ENCODE measurements at places on chromosomes 4 and X.

DNA sequence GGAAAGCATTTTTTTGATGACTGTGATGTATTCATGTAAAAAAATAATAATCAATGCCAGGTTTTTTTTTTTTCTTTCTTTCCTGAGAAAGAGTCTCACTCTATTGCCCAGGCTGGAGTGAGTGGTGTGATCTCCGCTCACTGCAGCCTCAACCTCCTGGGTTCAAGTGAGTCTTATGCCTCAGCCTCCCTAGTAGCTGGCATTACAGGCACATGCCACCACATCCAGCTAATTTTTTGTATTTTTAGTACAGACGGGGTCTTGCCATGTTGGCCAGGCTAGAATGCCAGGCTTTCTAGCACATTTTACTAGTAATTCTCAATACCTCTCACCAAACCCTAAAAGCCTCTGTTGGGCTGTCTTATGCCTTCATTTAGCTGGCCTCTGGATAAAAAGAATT is 25.7 kb downstream of the GPM6B start:
- no peak for DNase-seq

DNA sequence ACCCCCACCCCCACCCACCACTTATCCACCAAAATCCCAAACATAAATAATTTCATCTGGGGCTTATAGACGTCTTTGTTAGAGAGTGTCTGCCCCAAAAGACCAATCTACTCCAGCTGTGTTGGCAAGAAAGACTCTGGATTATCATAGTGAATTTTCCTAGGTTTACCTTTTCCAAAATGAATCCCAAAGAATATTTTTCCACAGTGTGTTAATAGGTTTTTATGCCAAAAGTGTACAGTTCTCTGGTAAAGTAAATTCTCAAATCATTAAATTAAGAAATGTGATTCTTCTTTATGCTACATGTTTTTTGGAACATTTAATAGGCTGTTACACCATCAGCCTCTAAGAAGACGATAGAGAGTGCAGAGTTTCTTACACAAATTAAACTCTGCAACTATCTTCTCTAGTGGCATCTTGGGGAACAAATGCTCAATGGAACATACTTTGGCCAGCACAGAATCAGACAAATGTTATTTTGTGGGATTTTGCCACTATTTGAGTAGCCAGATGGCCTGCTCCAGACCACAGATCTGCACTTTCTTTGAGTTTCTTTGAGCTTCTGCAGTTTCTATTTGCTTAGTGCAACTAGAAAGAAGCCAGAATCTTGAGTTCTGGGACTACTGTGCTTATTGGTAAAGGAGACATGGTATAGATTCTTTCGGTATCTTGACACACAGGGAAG is 206.0 kb downstream of the KIT start:
- DNase-seq, result no peak

GRCh38 chr4:106266201-106266600 is 49.8 kb downstream of the TBCK start:
- DNase-seq, result peak; percentile 25

DNA sequence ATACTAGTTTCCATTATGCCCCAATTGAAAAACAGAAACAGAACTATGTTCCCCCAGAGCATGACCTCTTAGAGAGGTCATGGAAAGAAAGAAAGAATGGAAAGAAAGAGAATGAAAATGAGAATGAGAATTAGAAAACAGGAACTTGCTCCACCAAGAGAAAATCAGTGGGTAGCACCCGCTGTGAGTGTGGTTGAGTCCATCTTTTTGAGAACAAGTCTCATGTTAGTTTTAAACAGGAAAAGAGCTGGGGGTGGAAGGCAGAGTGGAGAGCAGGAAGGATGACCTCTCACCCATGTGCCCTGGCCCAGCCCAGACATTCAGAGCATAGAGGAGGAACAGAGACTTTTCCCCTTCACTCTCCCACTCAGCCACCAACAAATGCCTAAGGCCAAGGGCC is 4.9 kb downstream of the GSX2 start:
- DNase-seq, result no peak

DNA sequence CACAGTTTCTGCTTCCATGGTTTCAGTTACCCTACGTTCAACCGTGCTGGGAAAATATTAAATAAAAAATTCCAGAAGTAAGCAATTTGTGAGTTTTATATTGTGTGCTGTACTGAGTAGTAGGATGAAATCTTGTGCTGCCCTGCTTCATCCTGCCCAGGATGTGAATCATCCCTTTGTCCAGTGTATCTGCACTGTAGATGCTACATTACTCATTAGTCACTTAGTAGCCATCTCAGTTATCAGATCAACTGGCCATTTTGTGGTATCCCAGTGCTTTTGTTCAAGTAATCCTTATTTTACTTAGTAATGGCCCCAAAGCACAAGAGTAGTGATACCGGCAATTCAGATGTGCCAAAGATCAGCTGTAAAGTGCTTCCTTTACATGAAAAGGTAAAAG is 97.9 kb downstream of the COX18 start:
- no peak for DNase-seq

DNA sequence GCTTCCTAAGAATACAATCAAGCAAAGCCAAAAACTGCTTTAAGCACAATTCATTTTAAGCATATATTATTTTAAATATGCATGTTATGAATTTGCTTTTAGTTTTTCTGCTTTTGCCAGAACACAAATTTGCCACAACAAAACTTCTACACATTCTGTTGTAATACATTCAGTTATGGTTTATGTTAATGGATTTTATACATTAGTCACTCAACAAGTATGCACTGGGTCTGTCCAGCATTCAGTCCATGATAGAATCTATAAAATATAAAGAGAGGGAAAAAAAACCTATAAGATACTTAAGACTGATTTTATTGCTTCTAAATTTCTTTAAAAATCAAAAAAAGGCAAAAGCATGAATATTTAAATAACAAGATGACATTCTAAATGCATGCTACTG is 22.2 kb downstream of the IQCM start:
- no peak for DNase-seq

- DNase-seq, result no peak
These were observed 2.2 kb downstream of the RP2 start for GRCh38 chrX:46838974-46839480.

- no peak for DNase-seq
These were observed 899.3 kb downstream of the STIM2 start for GRCh38 chr4:27759611-27760575.

GRCh38 chr4:83388313-83388676 is 53.6 kb upstream of the HPSE start:
- no peak for DNase-seq

DNA sequence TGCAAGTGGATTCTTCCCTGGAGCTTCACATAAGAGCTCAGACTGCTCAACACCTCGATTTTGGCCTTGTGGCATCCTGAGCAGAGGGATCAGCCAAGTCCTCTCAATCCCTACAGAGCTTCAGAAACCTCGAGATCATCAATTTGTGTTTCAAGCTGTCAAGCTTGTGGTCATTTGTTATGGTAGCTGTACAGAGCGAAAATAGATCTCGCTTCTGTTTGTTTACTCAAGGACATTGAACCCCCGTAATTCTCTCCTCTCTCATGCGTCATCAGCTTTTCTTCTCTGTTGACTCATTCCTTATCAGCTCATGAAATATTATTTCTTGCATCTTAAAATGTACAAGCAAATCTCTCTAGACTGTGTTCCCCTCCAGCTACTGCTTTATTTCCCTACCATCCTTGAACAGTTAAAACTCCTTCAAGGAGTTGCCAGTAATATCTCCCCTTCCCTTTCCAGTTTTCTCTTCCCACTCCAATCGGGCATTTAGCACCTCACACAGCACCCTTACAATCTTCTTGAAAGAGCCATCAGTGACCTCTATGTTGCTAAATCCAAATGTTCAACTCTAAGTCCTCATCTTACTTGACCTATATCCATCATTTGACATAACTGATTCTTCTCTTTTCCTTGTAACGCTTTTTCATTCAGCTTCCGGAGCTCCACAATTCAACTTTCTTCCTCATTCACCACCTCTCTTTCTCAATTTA is 106.2 kb upstream of the FAT1 start:
- peak; percentile 92 for DNase-seq

- DNase-seq, result no peak
These were observed 9.3 kb upstream of the GRPR start for GRCh38 chrX:16113978-16114565.

- DNase-seq, result peak; percentile 66
These were observed 19.5 kb upstream of the ZNF41 start for GRCh38 chrX:47502316-47503125.

DNA sequence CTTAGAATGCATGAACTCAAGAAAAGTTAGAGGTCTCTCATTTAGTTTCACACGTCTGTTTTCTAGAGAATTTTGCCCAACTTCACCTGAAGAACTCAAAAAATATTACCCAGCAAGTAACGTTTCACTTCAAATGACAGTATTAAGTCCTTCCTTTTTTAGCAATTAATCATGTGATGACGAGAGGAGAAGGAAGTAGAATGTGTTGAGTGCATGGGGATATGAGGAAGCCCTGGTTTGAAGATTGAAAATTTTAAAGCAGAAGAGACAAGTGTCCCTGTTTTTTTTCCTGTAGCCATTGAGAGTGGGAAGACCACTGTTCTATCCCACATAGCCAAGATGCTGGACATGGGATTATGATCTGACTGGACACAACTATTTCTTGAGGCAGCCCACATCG is 406.3 kb upstream of the CPEB2 start:
- DNase-seq, result no peak

DNA sequence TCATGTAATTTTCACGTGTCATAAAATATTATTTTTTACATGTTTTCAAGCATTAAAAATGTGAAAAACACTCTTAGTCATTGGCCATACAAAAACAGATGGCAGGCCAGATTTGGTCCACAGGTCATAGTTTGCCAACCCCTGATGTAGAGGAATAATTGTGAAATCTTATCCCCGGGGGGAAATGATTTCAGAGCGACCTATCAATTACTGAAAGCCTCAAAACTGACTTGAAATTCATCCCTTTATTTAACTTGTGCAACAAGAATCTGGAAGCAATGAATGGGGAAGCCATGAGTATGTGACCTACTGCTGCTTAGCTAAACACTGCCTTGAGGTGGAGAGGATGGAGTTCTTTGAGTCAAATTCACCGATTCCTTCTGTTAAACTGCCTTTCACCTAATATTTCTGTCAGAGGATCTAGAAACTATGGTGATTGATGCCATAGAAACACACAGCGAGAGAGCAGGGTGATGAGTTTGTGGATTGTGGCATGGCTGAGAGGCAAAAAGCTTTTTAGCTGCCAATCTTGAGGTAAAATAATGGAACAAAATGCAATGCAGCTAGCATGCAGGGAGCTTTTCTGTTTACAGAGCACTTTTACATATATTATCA is 30.3 kb upstream of the BRS3 start:
- no peak for DNase-seq

- no peak for DNase-seq
These were observed 15.8 kb downstream of the ATP1B4 start for GRCh38 chrX:120377715-120378114.

DNA sequence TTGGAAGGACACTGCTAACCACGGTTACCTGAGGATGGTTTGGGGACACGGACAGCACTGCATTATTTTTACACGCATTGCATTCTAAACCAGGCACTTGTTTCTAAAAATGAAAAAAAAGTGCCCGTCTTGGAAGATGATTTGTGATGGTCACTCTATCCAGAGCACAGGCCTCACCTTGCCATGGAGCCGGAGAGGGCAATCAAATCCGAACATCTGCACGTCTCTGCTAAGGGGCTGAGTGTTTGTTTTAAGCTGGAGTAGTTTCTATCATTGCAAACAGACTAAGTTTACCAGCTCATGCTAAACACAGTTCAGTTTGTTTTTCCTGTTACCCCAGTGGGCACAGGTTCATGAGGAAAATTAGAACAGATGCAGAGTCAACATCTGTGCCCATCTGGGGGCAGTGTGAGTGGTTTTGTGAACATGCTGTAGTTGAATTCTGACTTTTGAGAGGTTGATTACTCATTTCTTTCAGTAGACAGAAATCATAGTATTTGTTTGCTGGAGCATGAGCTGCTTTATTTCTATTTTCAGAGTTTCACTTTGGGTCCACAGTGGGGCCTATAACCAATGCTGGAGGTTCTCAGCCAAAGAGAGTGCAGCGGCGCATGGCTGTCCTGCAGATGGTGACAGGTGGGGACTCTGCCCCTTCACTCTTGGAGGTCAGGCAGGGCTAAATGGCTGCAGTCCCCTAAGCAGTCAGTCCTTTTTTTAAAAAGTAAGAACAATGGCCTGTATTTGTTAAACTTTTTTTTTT is 65.4 kb upstream of the ENPP6 start:
- no peak for DNase-seq

DNA sequence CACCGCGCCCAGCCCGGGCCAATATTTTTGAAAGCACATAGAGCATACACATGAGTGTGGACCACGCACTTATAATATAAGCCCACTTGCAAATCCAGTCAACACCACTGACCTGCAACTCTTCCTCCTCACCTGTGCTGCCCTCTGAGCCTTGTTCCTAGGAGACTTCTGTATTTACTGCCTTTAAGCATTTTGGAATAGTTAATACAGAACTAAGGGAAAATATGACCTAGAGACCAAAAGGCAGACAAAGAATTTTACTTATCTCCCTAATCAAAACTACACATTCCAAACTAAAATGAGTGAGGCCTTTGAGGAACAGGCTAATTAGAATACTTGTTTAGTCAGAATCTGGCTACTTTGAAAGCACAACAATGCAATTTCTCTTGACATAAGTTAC is 89.1 kb downstream of the RELL1 start:
- DNase-seq, result peak; percentile 40

GRCh38 chrX:10217198-10217597 is 60.4 kb downstream of the CLCN4 start:
- no peak for DNase-seq

DNA sequence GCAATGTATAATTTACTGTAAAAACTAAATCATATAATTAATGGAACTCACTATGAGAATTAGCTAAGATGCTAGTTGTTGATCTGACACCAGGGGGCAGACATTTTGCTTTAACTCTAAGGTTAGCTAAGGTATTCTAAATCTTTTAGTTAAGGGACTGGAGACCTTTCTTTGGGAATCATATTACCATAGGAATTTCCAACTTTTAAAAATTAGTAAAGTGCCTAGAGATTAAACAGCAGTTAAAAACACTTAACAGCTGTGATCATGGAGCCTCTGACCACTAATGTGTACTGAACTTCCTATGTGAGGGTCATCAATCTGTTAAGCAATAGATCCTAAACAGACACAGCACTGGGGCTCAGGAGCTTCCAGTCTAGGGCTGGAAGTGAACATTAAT is 226.6 kb downstream of the NSUN7 start:
- DNase-seq, result peak; percentile 79

DNA sequence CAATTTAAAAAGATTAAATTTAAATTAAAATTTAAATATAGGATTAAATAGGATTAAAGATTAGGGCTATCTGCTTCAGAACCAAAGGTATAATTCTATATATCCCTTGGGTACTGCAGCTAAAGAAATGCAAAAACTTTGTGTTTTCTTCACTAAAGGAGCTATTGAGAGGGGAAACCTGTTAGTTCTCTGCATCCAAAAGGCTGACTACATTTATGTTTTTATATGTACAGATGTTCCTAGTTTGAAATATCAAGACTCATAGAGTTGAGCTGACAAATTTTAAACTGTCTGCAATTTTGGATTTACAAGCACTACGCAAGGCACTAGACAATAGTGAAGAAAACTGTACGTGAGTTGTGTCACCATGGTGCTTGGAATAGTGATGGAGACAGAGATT is 95.2 kb downstream of the CEP44 start:
- DNase-seq, result no peak

Data from cardiac muscle cell (in vitro differentiated cells and primary cell).